Neuronal stem cell (in vitro differentiated cells): ENCODE measurements at places on chromosomes 1 and 21.

DNA sequence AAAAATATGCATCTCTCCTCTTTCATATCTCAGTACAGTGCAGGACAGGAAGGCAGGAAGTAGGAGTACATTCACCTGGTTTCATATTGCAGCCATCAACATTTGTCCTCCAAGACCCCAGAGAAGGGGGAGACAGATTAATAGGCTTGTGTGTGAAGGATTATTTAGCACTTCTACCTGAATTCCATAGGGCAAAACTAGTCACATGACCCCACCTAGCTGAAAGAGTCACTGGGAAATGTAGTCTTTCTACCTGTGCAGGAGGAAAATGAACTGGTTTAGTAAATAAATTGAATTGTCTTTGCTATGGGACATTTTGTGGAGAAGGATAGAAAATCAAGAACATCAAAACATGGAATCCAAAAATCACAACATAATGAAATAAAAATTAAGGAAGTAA, 13.9 kb upstream of the TRIM33 start:
- no peak for DNase-seq

- DNase-seq: no peak
Observed at GRCh38 chr1:53578358-53578757, 119.2 kb downstream of the DMRTB1 start.

DNA sequence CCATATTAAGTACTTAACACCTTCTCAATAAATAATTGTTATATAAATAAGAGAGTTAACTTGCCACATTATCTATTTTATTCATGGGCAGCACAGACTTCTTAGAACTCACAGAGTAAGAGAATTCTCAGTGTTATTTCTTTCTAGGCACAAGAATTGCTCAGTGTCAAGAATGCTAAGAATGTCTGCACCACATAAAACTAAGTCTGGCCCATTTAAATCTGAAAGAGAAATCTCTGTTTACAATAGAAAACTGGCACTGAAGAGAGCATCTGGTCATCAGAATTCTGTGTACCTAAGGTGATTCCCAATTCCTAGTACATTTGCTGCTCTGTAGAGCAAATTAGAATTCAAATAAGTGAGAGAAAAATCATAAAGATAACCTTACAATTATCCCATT, 3.8 kb downstream of the OR10K2 start:
- peak; percentile 12 for DNase-seq

DNA sequence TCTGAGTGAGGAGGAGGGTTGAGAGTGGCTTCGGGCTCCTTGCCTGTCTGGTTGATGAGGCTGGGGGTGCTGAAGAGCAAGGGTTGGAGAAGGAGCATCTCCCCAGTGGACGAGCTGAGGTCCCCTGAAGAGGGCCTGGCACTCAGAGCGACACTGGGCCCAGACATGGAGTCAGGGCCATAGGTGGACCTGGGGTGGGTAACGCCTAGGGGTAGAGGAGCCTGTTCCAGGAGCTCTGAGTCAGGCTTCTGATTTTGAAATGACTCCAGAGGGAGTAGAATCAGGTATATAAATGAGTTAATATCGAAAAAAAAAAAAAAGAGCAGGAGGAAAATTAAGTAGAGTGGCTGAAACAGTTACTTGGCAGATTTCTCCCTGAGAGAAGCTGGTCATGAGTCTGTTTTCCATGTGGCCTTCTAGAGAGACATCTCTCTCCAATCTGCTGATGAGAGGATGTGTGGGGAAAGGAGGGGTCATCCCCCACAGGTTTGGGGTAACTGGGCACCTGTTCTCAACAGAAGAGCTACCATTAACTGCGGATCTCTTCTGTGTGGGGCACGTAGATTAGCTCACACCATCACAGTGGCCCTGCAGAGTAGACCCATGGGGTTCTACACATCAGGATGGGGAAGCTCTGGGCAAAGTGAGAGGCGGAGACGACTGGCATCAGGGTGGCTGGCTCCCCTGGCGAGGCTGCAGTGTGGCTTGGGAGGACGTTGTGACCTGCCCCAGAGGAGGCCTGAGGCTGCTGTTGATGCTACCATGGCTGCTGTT, 115.5 kb downstream of the DHRS3 start:
- DNase-seq: no peak
